OCI-M1 (cell line): ENCODE measurements at places on chromosomes 1 and 21.
A peak's percentile ranks its signal among the peaks of the same experiment; 100 is the strongest.

- DNase-seq = no peak
Observed at GRCh38 chr21:16388291-16388690, 658.5 kb downstream of the USP25 start.

DNA sequence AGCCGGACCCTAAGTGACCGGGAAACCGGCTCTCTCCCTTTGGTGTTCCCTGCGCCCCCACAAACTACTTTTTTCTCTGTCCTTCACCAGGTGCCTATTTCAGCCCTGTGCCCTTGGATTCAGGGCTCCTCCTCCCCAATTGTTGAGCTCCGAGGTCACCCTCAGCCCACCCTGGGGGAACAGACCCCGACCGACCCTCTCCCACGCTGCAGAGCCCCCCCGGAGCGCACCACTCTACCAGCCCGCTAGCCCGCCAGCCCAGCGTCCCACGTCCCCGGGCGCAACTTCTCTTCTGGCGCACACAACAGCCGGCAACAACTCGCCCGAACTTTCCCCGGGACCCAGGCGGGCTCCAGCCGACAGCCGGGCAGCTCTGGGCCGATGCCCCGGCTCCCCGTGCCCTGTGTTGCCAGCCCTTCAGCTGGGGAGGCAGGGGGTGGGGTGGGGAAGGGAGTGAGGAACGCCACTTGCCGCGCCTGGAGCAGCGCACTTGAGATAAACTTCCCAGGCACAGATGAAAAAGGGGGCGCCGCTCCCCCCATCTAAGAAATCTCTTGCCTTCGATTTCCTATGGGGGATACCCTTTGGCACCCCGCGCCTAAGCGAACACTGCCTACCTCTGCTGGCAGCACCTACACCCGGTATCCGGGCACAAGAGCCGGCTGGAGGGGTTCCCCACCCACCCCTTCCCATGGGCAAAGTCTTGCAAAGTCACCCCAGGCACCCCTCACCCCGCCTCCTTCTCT is 997 bp downstream of the CASZ1 start:
- no peak for DNase-seq

GRCh38 chr1:103959565-103959964 is 209.9 kb downstream of the AMY1C start:
- DNase-seq = no peak

DNA sequence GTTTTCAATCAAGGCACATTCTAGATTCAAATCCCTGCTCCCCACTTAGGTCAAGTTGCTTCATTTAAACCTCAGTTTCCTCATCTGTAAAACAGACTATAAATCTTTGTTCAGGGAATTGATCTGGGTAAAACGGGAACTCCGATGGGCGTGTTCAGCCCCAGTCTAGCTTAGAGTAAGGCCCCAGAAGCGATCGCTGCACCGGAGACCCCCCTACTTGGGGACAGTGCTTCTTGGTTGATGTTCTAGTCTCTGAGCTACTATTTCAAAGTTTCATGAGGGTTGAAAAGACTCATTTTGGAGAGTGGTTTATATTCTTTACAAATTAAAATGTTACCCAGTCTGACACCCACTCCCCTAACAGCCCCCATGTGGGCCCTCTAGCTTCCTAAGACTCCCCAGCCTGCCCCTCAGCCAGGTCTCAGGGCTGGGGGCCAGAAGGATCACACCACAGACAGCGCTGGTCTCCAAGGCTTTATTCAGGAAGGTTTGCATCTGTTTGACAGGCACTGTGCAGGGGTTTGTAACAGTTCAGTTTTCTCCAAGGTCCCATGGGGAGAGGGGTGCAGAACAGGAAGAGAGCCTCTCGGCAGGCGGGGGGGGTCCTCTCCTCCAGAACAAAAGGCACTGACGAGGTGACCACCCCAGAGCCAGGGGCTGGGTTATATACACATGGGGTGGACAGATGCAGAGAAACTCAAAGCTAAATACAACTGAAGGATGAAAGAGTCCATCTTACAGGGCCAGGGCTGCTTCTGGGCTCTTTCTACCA is 82.9 kb downstream of the STUM start:
- DNase-seq = no peak

DNA sequence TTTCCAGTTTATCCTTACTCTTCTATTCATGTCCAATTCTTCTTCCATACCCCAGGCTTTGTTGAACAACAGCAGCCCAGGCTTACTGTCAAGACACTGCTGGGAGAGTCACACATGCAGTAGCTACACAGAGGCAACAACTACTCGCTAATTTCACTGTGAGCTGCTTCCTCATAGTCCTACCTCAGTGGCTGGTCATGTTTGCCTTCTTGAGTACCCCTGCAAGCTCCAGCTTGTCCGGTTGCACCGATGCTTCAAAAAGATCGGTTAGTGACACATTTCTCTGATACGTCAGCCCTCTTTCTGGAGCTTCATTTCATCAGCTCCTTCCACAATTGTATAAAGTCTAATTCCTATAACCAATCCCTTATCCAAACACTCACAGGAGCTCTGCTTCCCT is 246.7 kb upstream of the NFIA start:
- DNase-seq = no peak

DNA sequence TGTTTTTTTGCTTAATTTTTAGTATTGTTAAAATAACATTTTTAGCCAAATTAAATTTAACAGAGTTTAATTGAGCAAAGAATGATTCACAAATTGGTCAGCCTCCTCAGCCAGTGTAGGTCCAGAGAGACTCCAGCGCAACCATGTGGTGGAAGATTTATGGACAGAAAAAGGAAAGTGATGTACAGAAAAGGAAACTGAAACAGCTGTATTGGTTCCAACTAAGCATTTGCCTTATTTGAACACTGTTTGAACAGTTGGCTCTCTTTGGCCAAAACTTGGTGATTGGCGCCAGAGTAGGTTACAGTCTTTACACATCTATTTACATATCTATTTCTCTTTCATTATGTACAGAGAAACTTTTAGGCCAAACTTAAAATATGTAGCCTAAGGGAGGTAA is 19.4 kb downstream of the RPS6KC1 start:
- peak; percentile 97 for DNase-seq

DNA sequence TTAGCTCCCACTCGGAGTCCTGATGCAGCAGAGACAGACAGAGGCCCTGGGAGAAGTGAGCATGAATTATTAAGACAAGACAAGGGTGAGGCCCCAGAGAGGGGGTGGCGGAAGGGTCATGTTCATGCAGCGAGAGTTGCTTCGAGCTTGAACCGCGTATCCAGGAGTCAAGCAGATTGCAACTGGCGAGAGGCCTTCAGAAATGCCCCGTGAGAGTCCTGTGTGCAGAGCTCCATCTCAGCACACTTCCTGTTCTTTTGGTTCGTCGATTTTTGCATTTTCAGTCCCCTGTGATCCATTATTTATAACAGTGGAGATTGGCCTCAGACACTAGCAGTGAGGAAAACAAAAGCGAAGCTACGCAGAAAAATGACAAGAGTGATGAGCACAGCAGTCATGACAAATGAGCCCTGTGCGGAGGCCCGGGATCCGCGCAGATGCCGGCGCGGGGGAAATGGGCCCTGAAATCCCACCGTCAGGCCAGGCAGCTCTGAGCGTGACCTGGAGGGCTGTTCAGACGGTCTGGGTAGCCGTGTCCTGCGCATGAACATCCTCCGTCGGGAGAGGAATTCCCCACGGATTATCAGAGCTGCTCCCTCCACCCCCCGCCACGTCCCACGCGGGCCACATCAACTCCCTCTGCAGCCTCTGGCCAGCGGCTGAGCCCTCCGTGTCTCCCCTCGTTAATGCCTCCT is 15.0 kb downstream of the PDE9A start:
- no peak for DNase-seq

- DNase-seq = no peak
Observed at GRCh38 chr1:18953731-18954231, 2.7 kb downstream of the IFFO2 start.

GRCh38 chr1:3998086-3998485 is 98.0 kb upstream of the C1orf174 start:
- DNase-seq = no peak

DNA sequence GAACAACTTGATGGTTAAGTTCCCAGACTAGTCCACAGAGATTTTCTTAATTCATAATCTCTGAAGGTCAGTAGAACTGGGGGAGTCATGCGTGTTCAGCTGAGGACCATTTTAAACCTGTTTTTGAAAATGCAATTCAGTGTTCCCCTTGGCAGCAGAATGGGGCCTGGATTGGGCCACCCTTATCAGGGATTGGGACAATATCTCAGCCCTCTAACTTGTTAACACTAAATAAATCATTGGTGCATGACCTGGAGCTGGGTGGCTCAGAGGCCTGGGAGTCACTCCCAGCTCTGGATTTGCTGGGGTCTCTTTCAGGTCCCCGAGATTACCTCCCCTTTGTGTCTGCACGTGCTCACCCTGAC is 55.3 kb downstream of the MRPS6 start:
- DNase-seq = no peak

DNA sequence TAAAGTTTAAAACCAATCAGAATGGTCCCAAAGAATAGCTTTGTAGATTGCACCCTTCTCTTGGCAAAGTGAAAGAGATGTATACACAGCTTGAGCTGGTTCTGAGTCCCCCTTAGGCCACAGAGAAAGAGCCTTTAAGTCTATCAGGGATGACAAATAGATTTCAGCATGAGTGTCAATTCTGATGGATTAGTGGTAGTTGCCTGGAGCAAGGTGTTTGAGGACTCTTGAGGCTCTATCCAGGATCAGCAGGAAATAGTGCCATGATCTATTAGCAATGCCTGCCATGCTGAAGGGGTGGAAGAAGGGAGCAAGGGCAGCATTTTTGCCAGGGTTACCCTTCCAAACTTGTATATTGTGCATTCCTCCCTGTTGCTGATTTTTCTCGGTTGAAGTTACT is 116.6 kb downstream of the ATG4C start:
- no peak for DNase-seq

DNA sequence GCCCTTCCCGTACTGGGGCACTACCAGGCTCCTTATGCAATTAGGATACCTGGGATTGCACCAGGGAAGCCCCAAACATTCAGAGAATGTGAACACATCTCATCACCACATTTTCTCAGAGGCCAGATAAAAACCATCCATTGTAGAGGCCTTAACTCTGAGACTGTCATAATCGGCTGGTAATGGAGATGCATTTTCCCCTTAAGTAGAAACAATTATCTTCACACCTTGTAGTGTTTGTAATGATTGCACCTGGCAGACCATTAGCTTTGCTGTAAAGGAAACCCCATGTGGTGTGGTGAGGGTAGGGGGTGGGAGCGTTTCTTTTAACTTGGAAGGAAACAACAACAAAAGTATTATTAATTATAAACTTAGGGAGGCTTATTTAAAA is 90.0 kb upstream of the TLR5 start:
- DNase-seq = no peak

DNA sequence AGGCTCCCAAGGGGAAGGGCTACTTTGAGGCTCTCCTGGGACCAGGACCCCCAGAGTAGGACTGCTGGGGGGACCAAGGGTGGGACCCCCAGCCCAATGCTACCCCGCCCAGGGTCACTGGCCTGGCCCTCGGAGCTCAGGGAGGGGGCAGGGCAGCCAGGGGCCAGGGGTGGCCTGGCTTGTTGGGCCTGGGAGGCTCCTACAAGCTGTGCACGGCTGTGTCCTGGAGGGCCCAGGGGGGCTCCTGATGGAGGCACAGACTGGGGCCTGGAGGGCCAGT is 2.2 kb downstream of the HES4 start:
- DNase-seq = no peak

- DNase-seq = no peak
Observed at GRCh38 chr1:183778568-183779433, 26.1 kb upstream of the RGL1 start.

DNA sequence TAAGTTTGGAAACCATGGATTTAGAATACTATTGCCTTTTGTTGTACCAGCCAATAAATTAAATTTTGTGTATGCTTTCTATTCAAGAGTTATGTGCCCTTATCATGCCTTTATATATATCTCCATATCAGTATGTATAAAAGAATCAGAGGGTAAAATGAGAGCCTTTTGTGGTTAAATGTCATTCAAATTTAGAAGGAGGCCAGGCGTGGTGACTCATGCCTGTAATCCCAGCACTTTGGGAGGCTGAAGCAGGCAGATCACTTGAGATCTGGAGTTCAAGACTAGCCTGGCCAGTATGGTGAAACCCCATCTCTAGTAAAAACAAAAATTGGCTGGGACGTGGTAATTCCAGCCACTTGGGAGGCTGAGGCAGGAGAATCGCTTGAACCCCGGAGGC is 88.9 kb downstream of the XPR1 start:
- DNase-seq = no peak

DNA sequence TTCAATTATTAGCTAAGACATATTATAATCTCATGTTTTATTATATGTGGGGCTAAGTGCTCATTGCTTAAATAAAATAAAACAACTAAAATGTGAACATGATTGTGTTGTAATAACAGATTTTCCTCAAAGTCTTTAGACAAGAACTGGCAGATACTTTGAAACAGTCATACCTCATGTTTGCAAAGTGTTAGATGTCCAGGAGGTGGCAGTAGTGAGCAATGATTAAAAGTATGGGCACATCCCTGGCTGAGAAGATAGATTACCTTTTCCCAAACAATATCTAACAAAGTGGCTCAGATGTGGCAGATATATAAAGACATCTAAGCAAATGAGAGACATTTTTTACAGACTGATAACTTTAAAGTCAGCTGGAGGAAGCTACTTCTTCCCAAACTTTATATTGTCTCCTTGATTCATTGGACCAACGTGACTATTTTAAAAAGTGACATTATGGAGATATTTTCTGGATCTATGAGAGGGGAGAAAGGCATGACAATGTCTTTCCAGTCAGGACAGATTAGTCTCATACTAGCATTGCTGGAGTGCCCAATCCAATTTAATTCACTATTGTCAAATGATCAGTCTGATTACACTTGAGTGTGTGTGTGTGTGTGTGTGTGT is 269.8 kb downstream of the S1PR1 start:
- peak; percentile 71 for DNase-seq

DNA sequence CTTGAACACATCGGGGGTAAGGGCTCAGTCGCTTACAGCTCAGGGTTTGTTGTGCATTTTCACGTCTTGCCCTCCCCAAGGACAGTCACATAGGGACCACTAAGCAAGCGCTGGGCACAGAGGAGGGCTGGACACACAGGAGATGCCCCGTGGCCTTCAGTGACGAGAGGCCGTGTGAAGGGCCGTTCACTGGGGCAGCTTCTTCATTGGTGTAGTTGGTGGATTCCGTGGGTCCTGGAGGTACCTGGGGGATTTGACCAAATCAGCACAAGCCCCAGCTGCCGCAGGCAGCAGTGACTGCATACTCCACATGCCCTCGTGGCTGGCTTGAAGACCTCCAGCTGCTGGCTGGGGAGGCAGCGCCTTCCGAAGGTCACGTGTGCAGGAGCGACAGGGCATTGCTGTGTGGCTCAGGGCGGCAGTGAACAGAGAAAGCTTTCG is 100.8 kb upstream of the C1orf174 start:
- no peak for DNase-seq

DNA sequence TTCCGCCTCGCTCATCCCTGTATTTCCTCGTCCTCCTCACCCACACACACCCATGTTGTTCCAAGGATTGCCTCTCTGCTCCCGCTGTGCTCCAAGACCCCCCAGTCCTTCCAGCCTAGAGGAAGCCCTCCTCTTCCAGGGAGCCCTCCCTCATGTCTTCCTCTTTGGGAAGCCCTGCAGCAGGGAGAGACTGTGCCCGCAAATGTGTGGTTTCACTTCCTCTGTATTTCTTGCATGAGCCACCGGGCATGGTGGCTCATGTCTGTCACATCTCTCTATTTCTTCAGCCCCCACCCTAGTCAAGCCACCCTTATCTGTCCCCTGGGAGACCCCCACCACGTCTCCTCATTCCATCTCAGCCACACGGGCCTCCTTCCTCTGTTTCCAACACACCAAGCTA is 57.5 kb upstream of the PAX7 start:
- no peak for DNase-seq

GRCh38 chr1:170150016-170150415 is 4.3 kb downstream of the NTMT2 start:
- DNase-seq = no peak

- no peak for DNase-seq
Observed at GRCh38 chr1:26915204-26915842, 1.5 kb upstream of the NR0B2 start.

GRCh38 chr1:205477759-205478247 is 22.0 kb upstream of the BLACAT1 start:
- no peak for DNase-seq
